ENCODE measurements at places on chromosomes 4 and X.

DNA sequence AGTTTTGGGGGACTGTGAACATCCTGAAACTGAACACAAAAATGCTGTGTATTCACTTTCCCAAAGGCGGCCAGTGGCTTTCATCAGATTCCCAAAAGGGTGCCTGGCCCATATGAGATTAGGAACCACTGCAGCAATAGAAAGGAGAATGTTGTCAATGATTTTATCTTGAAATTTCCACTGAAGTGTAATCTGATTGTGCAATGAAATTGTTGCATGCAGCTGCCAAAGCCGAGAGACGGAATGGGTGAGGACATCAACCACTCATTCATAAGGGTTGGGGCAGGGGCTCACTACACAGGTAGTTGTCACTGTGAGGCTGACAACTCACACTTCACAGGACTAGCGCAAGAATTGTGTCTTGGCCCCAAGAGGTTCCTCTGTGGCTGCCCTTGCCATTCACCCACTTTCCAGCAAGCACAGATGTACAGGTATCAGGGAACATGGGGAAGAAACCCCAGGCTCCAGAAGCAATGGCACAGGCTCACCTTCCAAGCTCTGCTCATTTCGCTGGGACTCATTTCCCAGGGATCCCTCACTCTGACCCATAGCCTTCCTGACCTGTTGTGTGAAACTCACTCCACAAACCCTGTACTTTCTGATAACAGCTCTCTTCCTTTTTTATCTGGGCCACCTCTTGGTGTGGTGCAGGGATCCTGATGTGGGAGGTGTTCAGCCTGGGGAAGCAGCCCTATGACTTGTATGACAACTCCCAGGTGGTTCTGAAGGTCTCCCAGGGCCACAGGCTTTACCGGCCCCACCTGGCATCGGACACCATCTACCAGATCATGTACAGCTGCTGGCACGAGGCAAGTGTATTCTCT, 48.8 kb downstream of the BMX start:
- DNase-seq: no peak

DNA sequence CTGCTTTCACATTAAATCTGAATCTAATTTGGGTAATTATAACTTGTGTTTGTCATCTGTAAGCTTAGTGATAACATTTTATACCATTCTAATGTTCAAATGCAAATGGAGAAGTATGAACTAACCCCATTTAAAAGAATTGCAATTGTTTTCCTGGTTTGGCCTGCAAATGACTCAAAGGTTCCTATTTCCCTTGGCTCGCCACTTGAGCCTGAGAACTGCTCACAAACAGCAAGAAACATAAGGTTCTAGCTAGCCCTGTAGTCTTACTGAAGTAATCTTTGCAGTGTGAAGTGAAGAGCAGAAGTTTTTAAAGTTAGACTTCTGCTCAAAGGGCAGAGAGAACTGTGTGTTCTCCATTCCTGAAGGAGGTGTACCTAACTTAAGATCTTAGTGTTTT, 27.2 kb downstream of the UPRT start:
- no peak for DNase-seq

GRCh38 chr4:80184825-80185756, 12.2 kb upstream of the PRDM8 start:
- no peak for DNase-seq

- no peak for DNase-seq
Observed at GRCh38 chr4:8710416-8710815, 117.9 kb downstream of the CPZ start.

GRCh38 chr4:128793859-128794672, 15.4 kb upstream of the JADE1 start:
- no peak for DNase-seq

GRCh38 chrX:119618439-119618838, 12.2 kb upstream of the NKRF start:
- no peak for DNase-seq

DNA sequence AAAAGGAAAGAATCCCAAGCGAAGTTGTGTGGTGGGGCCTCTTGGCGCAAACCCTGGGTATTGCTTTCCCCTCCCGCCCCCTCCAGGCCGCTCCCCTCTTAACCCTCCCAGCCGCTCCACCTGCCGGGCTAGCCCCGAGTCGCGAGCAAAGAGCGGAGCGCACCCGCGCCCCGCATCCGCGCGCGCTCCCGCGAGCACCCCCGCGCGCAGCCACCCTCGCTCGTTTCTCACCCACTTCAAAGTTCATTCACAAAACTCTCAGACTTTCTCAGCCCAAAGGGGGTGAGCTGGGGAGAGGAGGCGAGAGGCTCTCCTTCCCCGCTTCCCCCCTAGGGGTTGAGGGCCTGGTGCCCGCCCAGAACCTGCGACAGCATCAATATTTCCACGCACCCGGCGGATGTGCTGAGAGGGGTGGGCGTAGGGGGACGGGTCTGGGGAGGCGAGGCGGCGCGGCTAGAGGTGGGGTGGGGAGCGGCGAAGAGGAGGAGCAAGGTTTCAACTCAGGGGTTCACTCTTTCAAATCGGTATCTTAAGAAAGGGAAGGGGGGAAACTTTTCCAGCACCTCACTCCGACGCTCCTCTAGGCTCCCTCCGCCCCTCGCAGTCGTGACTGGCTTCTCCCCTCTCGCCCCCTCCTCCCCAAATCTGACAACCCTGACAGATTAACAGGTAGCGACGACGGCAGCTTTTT, 1.8 kb downstream of the MAML3 start:
- DNase-seq: peak; percentile 93

DNA sequence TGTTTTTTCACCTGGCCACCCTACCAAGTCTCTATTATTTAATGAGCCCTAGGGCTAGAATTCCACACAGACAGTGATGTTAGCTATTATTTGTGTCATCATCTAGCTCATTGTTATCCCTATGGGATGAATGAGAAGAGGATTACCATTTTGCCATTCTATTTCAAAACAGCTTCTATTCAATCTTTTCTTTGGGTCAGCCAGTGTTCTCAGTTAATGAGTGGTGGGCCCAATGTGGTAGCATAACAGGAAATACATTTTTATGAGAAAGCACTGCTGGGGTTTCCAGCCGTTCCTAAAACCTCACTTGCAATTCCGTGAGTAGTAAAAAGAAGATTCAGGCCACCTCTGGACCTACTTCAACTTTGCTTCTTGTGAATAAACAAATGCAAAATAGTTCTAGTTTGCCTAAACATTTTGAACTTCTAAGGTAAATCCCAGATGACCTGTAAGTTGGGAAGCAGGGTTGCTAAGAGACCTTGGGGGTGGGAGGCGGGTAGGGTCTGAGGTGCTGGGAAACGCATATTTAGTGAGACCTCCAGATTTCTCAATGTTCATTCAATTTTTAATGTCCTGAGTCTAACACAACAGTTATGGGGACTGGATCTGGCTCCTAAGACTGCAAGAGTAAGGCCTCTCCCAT, 24.8 kb upstream of the CYP2U1 start:
- DNase-seq: no peak

- DNase-seq: no peak
Observed at GRCh38 chr4:120056246-120056645, 10.4 kb downstream of the MAD2L1 start.

GRCh38 chr4:55675196-55675793, 39.2 kb upstream of the NMU start:
- DNase-seq: no peak

DNA sequence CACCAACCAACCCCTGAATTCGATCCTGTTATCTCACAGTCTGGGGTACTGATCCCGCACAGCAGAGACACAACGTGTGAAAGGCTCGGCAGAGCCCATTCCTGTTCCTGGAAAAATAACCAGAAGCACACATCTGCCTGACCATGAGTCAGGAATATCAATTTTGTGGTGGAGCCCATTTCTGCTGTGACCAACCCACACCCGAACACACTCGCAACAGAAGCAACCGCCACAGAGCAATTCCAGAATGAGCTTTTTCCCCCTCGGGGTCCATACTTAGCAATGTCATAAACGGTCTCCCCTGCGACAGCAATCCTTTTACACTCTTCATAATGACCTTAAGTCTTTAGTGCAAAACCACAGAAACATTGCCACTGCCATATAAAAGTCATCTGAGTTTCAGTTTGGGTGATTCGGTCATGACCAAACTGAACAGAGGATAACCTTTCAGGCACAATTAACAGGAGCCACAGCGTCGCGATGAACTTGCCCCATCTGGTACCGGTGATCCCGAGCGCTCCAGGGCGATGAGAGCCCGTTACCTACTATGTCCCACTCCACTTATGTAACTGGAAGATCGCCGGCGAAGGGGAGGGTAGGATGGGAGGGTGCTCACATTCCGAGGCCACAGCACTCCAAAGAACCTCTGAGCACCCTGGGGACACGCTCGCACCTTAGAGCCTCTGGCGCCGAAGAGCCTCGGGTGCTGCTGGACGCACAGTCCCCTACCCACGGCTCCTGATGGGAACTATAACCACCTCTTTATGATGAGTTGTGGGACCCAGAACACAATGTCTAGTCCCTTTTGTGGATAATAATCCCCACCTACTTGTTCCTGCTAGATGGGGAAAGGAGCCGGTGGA, 1.1 kb downstream of the MECP2 start:
- no peak for DNase-seq

DNA sequence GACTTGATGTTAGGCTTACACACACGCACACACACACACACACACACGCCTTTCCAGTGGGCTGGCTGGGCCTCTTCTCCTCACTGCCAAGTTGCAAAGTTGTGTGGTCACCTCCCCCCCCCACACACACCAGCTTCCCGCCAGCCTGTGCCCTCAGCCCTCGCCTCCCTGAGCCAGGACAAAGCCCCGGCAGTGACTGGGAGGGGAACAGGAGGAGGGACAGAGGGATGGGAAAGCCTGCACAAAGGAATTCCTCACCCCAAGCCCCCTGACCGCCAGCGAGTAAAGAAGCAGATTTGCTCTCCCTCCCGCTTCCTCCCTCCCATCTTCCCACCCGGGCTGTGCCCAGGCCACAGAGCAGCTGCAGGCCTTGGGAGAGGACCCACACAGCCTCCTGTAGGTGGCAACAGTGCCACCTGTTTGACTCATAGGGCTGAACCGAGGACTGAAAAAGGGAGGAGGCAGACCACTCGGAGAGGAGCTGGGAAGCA, at the start of gene GDPD2:
Gene GDPD2 (plus strand): TSS at position 464 of the 491 bp plus-strand sequence. CDS start 1,671 bp downstream, outside the sequence.
- DNase-seq: peak; percentile 47

GRCh38 chrX:153871946-153872878, 13.8 kb downstream of the L1CAM start:
- no peak for DNase-seq

DNA sequence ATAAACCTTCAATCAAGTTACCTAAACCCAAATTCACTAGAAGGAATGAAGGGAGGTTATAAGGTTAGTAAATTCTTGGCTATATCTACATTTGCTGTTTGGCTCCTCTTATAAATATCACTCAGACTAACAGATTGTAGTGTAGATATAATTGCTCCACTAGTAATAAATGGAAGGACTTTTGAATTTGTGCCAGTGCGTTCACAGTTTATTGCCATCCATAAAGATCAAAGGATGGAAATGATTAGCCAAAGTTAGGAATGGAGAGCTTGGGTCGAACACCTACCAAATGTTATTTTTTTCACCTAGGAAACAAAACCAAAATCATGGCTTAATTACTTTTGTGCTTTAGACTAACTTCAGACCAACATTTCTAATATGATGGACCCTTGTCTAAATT, 9.2 kb downstream of the DTHD1 start:
- no peak for DNase-seq

- no peak for DNase-seq
Observed at GRCh38 chrX:143472347-143472938, 44.8 kb downstream of the SPANXN3 start.

DNA sequence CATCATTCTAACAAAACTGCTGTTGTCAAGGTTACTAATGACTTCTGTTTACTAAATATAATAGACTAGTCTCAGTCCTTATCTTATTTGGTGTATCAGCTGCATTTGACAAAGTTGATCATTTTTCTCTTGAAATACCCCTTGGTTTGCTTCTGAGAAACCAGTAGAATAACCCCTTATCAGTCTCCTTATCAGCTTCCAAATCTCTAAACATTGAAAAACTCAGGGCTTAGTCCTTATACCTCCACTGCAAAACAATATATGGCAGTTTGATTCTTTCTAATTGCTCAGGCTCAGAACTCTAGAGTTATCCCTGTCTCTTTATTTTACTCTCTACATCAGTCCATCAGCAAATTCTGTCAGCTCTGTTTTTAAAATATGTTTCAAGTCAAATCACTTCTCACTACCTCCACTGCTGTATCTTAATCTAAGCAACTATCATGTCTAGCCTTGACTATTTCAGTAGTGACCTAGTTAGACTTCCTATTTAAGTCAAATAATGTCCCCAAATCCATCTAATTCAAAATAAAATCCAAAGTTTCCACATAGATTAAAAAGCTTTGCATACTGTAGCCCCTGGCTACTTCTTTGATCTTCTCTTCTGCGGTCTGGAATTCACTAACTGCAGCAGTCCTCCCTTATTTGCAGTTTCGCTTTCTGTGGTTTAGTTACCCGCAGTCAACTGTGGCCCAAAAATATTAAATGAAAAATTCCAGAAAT, 87.1 kb upstream of the NPNT start:
- no peak for DNase-seq

GRCh38 chr4:17126321-17126966, 228.0 kb upstream of the LDB2 start:
- no peak for DNase-seq

GRCh38 chrX:34877436-34877835, 65.2 kb upstream of the FAM47B start:
- DNase-seq: no peak

DNA sequence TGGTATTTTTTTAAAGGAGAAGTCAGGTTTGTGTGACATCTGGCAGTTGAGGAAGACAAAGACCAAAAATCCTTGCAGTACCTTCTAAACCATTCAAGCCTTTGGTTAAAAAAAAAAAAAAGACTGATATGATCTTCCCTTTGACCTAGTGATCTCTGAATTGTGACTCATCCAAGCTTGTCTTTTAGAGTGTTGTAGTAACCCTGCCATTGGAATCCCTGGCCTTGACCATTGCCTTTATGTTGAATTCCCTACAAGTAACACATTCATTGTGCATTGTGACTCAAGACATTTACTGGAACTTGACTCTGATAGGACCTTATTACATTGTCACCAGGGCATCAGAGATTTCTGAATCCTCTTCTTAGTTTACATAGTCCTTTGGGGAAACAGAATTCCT, 1469.0 kb downstream of the TECRL start:
- DNase-seq: no peak

GRCh38 chr4:187166886-187167512, 443.3 kb upstream of the FAT1 start:
- DNase-seq: no peak

- DNase-seq: no peak
Observed at GRCh38 chr4:125020089-125021034, 294.4 kb upstream of the FAT4 start.

GRCh38 chr4:22508376-22508775, 7.5 kb downstream of the ADGRA3 start:
- no peak for DNase-seq

- no peak for DNase-seq
Observed at GRCh38 chr4:121321466-121321865, 59.4 kb downstream of the QRFPR start.

DNA sequence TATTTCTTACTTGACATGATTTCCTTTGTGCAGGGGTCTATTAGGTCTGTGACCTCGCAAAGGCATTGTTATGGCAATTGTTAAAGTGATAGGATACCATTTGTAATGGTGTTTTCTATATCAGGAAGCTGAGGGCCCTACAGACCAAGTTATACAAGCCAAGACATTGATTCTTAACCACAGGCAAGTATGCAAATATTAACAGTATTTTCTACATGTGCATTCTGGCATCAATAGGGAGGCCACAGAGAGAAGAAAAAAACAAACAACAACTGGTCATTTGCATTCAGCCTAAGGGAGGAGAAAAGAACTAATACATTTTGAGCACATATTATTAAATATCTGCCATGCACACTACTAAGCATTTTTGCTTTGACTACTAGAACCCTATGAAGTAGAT, 28.5 kb downstream of the GBA3 start:
- no peak for DNase-seq
